ENCODE measurements at places on chromosomes 5 and 9.
A peak's percentile ranks its signal among the peaks of the same experiment; 100 is the strongest.

GRCh38 chr9:77729177-77729576 lies 81.1 kb upstream of the GNA14 start:
- no peak for DNase-seq

- DNase-seq = no peak
Measured at GRCh38 chr9:129079829-129080228, 1.1 kb upstream of the DOLPP1 start.

DNA sequence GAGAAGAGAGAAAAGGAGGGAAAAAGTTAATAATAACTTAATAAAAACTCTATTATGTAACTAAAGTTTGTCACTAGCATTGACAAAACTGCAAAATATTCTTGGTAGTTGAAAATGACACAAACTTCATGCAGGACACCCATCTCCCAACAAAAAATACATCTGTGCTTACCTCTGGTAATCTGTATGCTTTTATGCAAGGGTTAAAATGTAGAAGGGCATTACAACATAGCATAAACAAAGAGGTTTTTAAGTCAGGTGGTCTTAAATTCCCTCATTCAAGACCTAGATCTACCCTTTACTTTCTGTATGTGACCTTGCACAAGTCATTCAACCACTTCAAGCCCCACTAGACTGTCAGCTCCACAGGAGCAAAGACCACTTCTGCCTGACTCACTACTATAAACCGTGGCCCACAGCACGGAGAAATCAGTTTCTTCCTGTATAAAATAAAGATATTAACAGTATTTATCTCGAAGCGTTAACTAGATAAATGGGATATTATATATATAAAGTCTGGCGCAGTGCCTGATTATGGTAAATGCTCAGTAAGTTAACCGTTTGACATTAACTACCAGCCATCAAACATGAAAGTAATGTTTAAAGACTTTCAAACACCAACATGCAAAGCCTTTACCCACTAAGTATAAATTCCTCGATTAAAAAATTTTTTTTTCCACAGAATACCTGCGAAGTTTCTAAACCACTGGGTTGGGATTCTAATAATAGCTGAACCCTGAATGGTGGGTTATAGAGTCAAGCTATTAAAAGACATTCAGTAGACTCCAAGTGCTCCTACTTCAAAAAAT lies 2.0 kb downstream of the FBXL17 start:
- no peak for DNase-seq

DNA sequence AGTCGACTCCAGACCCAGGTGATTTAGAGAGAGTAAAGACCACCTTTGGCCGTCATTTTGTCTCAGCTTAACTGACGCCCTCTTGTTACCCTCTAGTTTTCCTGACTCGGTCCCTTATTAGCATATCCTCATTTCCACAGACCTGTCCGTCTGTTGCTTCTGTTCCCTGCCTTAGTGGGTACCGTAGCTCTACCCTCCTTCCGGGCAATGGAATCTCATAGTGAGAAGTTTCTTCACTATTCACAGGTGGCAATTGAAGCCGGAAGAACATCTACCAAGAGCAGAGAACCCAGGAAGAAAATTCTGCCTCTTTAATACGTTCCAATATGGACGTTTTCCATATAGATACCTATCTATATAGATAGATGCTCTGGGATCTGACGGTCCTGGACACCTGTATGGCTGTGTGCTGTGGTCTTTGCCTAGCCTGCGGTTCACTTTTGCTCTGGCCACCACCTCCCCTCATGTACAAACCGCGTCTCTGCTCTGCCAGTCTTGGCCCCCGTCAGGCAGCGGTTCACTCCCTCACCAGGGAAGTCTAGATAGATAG lies 652 bp upstream of the TMEM161B start:
- no peak for DNase-seq

GRCh38 chr5:19987612-19988361 lies at the start of gene CDH18:
CDH18 (minus strand) TSS chr5:19988200; CDS start chr5:19838986, 149,214 bp downstream.
- DNase-seq = no peak

- no peak for DNase-seq
Measured at GRCh38 chr9:94949370-94949769, 222.9 kb downstream of the AOPEP start.

DNA sequence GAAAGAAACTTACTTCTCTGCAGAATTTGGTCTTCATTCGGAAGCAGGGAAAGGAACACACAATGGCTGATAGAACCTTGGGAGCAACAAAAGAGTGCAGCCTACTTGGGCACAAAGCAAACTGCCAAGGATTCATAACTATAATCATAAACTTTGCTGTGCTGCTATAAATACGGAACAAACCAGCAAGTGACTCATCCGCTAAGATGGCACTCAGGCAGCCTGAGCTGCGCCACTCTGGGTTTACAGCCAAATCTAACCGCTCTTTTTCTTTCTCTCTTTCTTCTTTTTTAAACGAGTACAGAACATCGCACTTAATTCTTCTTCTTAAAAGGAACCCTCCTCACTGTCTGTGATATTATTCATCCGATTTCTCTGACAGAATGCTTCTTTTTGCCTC lies 81.1 kb downstream of the PTPN3 start:
- DNase-seq = no peak

GRCh38 chr5:142095035-142095434 lies 13.5 kb upstream of the NDFIP1 start:
- peak; percentile 12 for DNase-seq
